OCI-LY7 (cell line): ENCODE measurements at places on chromosomes 7 and 10. TPM values are rescaled to one million over a fixed set of nuclear protein-coding genes. Genes with fewer than 3 reads are reported as not detected.

Gene THNSL1
- 7.9 and 8.3 TPM in 2 replicates for total RNA-seq

Gene SFTPA1
- not detected in 2 replicates for total RNA-seq

Gene PITX3
- not detected in 2 replicates for total RNA-seq

Gene SORCS1
- not detected in 2 replicates for total RNA-seq

Gene KCNH2
- 5.8 and 6.2 TPM in 2 replicates for total RNA-seq

Gene PHKG1
- total RNA-seq: 2.2 and 3.3 TPM in 2 replicates

Gene ACTL6B
- not detected in 2 replicates for total RNA-seq

- no peak for DNase-seq
Observed at GRCh38 chr10:61451357-61451756, 1.8 kb downstream of the TMEM26 start.

- DNase-seq: peak; percentile 66
Observed at GRCh38 chr10:30455816-30456215, 21.8 kb downstream of the MAP3K8 start.

DNA sequence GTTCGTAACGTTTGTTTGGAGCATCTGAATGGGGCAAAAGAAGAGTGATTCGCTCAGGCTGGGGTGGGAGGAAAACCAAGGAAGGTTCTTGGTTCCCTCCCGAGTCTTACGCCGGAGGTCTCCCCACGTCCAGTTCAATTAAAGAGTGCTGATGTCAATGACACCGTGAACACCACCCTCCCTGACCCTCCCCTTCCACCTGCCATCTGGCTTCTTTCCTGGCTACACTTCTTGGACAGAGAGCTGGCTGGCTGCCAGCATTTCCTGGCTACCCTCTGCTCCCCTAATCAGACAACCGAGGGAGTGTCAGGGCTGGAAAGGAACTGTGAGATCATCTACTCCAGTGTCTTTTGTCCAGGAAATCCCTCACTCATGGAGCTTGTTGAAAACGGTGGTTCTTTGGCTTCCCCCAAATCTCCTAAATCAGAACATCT is 24.1 kb upstream of the FFAR4 start:
- DNase-seq: no peak

- no peak for DNase-seq
Observed at GRCh38 chr10:63072951-63073350, 60.2 kb upstream of the NRBF2 start.

DNA sequence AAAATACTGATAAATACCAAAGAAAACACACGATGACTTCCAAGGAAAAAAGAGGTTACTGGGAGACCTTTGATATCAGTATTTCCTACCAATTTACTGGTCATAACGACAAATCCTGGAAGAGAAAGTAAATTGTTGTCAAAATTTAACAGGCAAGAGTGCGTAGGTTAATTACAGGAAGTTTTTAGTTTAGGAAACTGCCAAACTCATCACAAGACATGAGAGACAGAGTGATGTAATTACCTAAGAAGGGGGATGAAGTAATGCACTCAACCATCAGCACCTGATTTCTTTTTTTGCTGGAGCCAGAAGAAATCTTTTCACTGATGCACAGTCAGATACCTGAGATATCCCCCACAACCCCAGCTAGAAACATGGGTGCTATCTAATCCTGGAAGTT is 16.8 kb downstream of the MACC1 start:
- DNase-seq: no peak

GRCh38 chr10:120186506-120186905 is 270.5 kb upstream of the PLPP4 start:
- no peak for DNase-seq

DNA sequence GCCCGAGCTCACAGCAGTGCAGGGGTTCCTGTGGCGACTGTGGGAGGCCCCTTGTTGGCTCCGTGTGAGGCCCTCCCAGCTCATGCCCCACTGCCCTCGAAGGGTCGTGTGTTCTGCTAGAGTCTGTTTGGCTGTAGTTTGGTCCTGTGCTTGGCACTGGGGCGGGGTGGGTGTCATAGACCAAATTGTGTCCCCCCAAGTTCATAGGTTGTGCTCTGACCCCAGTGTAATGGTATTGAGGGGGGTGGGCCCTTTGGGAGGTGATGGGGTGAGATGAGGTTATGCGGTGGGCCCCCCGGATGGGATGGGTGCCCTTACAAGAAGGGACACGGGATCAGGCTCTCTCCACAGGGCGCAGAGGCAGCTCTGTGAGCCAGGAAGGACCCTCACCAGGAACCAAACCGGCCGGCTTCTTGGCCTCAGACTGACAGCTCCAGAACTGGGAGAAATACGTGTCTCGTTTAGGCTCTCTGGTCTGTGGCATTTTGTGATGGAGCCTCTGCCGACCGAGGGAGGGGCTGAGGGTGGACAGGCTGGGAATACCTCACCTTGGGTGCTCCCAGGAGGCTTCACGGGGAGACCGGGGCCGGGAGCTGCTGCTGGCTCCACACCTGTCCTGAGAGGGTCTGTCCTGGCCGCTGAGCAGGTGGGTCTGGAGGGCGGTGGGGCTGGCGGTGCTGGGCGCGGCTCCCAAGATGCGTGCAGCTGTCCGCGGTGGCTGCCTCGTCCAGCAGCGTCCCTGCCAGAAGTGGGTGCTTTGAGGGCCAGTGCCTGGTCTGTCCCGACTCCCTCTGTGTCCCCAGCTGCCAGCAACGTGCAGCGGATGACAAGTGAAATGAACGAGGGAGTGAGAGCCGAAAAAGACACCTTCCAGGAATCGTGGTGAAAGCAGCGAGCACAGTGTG is 89.4 kb downstream of the INPP5A start:
- DNase-seq: no peak

DNA sequence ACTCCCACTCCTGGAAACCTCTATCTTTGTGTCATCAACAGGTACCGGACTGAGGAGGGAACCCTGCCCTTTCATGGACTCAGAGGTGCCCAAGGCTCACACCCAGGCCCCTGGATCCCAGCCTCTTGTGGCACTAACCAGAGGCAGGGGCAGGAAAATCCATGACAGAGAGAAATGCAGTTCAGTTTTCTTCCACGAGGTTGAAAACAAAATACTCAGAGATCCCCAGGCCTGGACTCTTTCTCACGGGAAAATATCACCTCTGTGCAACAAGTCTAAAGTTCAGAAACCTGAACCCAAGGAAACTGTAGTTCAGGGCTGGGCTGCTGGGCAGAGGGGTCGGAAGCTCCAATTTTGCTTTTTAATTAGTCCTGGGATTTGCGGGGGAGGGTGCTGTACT is 21.4 kb upstream of the OPN4 start:
- DNase-seq: no peak

GRCh38 chr10:73653701-73654100 is 2.1 kb downstream of the SYNPO2L start:
- DNase-seq: peak; percentile 34

GRCh38 chr10:112335868-112336265 is 38.0 kb upstream of the ACSL5 start:
- no peak for DNase-seq

DNA sequence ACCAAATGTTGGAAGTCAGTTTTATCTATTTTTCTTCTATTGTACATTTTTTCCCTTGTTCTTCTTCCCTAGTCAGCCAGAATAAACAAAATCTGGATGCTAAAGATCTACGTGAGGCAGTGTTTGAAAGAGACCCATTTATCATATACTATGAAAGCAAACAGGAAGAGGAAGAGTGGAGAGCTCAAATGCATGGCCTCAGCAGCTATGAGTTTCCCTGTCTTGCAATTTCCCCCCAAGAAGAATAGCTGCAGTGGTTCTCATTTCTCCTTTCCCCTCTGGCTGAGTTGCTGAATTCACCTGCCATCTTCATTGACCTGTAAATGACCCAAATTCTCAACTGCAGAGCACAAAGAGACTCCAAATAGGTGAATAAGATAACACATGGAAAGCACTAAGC is 347.1 kb upstream of the NRP1 start:
- no peak for DNase-seq

GRCh38 chr7:44050915-44051560 is 6.5 kb downstream of the DBNL start:
- no peak for DNase-seq

GRCh38 chr10:61063034-61063433 is 119.0 kb upstream of the RHOBTB1 start:
- DNase-seq: no peak
